Activated CD4-positive, alpha-beta T cell treated with anti-CD3 and anti-CD28 coated beads, Interleukin-2, amount 50 U/mL, for 48 hours (primary cell): ENCODE measurements at places on chromosomes 7 and 10.
A peak's percentile ranks its signal among the peaks of the same experiment; 100 is the strongest.

DNA sequence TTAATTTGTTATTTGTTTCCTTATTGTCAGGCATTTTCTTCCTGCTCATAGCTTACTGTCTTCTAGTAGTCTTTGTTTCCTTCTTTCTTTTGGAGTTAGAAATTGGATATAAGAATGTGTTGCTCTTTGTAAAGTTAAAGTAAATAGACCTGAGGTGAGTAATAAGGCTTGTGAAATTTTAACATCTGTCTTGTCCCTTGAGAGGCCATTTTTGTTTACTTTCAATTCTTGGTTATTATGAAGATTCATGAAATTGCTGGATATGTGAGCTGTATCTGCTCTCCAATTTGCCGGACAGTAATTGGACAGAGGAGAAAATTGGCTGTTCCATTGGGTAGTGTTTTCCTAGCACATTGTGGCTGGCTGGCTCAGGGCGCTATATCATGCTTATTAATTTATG lies 260.7 kb downstream of the EXOC4 start:
- DNase-seq = no peak

- no peak for DNase-seq
Measured at GRCh38 chr10:93742633-93743349, 14.9 kb upstream of the LGI1 start.

GRCh38 chr10:104449391-104449790 lies 95.8 kb downstream of the CFAP58 start:
- DNase-seq = no peak

GRCh38 chr7:4959893-4960292 lies 906 bp upstream of the MMD2 start:
- no peak for DNase-seq

GRCh38 chr7:42207420-42207819 lies 29.6 kb downstream of the GLI3 start:
- no peak for DNase-seq

GRCh38 chr10:596725-597345 lies 92.6 kb downstream of the DIP2C start:
- DNase-seq = no peak

DNA sequence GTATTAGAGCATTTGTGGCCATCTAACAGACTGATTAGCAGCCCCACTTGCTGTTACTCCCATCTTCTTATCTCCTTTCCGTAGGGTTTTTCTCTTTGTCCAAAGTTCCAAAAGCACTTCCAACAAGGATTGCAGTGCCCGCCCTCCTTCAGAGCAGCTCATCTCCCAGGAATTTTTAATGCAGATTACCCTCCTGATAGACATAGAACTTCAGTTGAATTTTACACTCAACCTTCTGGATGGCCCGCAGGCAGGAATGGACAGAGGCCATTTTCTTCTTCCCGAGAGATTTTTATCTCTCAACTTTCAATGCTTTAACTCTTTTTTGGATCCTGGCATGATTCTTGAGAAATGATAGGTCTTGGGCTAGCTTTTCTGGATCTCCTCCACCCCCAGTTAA lies 23.3 kb downstream of the PRKG1 start:
- DNase-seq = no peak

DNA sequence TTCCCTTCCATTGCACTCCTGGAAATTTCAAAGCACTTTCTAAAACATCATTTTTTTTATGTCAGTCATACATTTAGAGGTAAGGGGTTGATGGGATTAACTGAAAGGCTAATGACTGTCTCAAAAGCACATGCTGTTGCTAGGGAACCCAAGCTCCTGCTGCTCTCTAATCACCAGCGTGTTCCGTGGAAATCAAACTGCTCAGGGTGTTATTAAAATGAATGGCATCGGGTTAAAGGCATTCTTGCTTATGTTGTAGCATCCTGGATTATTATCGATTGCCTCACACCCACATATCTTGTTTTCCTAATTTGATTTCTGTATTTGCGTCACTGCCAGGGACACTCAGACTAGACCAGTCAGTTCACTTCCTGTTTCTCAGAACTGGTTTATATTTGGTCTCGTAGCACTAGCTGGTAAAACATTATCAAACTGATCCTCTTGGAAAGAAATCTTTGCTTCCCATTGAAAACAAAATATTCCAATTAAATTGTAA lies 216.5 kb upstream of the MKLN1 start:
- peak; percentile 22 for DNase-seq

DNA sequence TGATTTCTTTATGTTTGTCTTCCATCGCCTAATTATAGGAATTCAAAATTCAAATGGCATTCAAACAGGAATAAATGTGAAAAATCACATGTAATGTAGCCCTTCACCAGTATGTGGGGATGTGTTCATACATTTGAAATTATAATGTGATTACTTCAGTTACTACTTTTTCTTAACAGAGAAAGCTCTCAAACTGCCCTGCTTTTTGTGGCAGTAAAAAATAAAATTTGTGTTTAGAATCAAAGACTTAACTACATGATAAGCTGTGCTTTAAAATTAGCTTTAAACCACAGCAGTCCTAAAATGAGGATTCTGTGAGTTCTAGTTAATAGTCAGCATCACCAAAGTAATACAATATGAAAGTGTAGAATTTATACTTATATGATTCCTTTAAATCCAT lies 7.8 kb upstream of the HERC4 start:
- no peak for DNase-seq

DNA sequence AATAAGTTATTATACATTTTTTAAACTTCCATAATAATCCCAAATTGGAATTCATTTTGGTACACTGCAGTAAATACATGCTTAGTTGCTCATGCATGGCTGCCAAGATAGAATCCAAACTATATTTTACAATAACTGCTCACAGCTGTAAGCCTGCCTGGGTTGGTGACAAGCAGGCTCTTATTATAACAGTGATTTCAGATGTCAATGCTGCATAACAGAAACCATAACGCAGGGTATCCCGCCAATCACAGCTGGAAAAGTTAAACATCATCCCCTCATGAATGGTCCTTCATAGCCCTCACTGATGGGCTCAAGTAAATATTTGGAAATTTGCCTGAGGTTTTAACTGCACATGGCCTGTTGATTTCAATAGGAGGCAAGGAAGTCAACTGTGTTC lies 149.8 kb downstream of the AMPH start:
- DNase-seq = no peak

DNA sequence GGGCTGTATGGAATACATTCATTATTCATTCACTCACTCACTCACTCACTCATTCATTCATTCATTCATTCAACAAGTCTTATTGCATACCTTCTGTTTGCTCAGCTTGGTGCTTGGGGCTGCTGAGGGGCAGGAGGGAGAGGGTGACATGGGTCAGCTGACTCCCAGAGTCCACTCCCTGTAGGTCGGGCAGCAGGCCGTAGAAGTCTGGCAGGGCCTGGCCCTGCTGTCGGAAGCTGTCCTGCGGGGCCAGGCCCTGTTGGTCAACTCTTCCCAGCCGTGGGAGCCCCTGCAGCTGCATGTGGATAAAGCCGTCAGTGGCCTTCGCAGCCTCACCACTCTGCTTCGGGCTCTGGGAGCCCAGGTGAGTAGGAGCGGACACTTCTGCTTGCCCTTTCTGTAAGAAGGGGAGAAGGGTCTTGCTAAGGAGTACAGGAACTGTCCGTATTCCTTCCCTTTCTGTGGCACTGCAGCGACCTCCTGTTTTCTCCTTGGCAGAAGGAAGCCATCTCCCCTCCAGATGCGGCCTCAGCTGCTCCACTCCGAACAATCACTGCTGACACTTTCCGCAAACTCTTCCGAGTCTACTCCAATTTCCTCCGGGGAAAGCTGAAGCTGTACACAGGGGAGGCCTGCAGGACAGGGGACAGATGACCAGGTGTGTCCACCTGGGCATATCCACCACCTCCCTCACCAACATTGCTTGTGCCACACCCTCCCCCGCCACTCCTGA lies 2.4 kb downstream of the EPO start:
- no peak for DNase-seq

- DNase-seq = no peak
Measured at GRCh38 chr10:7486528-7486927, 75.7 kb upstream of the SFMBT2 start.

- no peak for DNase-seq
Measured at GRCh38 chr7:25288556-25289307, 60.4 kb upstream of the NPVF start.

- no peak for DNase-seq
Measured at GRCh38 chr7:115471891-115472290, 550.0 kb downstream of the MDFIC start.

- DNase-seq = no peak
Measured at GRCh38 chr7:141541375-141541774, 9.8 kb upstream of the AGK start.

DNA sequence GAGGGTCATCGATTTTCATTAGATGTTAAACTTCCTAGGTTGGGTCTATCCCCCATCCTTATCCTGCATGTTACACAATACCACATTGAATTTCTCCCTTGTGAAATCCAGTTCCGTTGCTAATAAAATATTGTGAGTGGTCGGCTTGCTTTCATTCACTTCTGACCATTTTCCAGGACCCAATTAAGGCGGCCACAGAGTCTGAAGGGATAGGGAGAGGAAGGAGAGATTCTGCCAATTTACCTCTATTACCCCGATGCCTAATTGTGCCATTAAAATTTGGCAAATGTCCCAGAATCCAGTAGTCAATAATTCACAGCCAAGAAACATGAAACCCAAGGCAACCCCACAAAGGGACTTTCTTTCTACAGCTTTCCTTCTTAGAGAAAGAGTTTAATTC lies 129.9 kb downstream of the IPMK start:
- DNase-seq = no peak

- no peak for DNase-seq
Measured at GRCh38 chr10:56135828-56136227, 225.2 kb downstream of the ZWINT start.

- no peak for DNase-seq
Measured at GRCh38 chr10:51066231-51066630, 8.1 kb upstream of the PRKG1 start.
